ENCODE measurements at places on chromosomes 6 and 20.

DNA sequence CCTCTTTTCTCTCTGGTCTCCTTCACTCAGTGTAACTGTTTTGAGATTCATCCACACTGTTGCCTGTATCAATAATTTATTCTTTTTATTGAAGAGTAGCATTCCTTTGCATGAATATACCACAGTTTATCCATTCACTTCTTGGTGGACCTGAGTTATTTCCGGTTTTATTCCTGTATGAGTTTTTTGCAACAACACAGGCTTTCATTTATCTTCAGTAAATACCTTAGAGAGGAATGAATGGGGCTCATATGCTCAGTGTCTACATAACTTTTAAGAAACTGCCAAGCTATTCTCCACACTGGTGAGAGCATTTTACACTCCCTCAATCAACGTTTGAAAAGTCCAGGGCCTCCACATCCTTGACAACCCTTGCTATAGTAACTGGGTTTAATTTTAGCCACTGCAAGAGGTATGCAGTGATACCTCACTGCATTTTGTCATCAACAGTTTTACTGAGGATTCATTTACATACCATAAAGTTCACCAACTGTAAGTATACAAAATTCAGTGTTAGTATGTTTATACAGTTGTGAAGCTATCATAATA, 154.6 kb downstream of the PDE10A start:
- no peak for DNase-seq

DNA sequence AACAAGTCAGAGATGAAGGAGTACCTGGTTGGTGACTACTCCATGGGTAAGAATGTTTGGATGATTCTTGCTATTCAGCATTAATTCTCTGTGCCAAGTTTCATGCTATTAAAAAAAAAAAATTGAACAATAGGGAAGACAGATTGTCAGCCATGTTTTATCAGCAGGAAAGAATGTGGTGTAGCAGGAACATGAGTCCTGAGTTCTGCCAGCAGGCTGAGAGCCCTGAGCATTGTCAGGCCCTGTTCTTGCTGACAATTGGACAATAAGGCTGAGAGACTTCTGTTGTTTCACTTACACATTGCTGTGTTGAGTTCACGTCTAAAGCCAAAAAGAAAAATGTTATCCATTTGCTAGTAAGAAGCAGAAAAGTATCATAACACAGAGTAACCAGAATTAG, 70.4 kb upstream of the SMIM28 start:
- DNase-seq, result no peak

DNA sequence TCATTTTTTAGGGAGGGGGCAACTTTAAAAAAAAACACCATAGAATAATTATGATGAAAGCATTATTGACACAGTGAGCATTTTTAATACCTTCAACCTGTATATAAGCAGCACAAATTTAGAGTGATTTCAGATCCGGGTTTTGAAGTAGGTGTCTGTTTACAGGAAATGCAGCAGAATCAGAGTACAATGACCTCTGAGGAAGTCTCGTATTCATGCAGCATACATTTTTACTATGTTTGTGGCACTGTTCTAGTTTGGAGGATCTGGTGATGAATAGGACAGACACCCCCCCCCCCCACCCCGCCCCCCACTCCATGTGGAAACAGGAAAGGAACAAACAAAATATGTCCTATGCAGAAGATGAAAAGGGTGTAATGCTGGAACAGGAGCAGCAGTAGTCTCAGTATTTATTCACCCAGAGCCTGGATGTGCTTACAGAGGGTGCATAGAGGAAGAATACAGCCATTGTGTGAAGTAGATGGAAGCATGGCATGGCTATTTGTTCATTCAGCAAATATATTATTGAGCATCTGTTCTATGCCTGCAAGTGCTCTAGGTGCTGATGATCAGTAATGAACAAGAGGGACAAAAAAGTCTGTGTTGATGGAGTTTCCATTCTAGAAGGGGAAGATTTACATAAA, 19.7 kb downstream of the VAPB start:
- no peak for DNase-seq

GRCh38 chr6:16781348-16782169, 20.3 kb upstream of the ATXN1 start:
- DNase-seq, result no peak

DNA sequence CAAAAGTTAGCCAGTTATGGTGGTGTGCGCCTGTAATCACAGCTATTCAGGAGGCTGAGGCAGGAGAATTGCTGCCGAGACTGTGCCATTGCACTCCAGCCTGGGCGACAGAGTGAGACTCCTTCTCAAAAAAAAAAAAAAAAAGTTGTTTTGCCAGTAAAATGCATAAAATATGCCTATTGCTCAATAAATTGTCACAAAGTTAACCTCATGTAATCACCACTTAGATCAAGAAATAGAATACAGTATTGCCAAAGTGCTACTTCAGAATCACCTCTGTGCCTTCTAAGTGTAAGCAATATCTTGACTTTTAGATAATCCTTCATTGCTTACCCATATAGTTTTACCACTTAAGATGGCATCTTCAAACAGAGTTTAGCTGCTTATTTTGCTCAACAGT, 80.7 kb downstream of the TRMT11 start:
- DNase-seq, result no peak

DNA sequence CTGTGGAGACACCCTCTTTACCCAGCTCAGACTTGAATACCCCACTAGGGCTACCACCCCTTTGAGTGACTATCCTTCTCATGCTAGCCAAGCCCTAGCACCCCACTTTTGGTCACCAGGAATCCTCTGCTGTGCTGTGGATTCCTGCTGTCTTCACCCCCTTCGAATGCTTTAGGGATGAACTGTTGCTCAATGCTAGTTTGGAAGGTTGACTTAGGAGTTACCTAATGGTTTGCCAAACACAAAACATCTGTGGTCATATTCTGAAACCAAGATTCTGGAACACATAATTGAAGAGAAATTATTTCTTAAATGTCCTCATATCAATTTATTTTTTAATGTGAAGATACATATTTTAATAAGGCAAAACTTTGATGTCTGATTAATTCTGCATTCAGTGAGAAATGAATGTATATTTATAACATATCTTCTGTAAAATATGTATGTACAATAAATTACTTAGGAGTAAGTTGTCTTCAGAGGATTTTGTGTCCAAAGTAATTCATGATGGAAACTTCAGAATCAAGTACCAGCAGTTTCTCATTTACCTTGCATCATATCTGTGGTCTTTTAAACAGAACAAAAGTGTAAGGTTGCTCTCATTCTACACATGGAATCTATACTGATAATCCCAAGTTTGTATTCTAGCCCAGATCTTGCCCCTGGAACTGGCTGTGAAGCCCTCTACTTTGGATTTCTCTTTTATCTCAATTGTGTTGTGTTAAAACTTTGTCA, 46.9 kb downstream of the TMEM200A start:
- peak; percentile 24 for DNase-seq

- no peak for DNase-seq
Measured at GRCh38 chr20:57767441-57767840, 57.6 kb upstream of the PMEPA1 start.

- DNase-seq, result peak; percentile 83
Measured at GRCh38 chr20:15702161-15702560, 871.1 kb downstream of the KIF16B start.

GRCh38 chr6:139184459-139184858, 49.6 kb downstream of the HECA start:
- DNase-seq, result no peak

DNA sequence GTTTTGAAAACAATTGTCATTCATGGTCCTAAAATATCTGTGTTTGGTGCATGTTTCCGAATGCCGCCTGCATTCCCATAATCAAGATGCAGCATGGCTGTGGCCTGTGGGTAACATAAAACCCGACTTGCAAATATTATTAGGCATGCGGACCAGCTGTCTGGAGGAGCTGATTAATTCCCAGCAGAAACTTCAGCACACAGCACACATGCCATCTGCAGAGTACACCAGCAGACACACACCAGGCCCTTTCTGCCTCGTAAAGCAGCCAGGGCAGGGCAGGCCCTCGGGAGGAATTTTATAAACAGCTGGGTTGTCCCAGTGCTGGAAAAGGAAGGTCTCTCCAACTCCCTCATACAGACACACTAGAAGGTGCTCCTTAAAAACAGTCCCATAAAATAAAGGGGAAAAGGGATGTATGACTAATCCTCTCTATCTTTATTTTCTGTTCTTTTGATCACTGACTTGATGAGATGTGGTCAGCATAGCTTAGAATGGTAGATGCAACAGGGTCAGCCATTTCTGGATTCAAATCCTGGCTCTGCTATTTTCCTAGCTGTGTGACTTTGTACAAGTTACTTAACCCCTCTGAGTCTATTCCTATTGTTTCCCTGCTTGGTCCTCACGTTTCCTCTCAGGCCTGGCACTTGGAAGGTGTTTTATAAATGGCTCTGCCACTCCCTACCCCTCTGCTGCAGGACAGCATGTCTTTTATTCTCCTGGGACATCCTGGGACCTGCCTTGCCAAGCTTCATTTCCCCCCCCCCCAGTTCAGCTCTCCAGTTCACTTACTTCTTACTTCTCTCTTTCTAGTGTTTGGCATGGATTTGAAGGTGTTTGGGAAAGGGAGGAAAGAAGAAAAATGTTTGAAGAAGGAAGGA, 85.9 kb upstream of the TRAF3IP2 start:
- DNase-seq, result no peak

DNA sequence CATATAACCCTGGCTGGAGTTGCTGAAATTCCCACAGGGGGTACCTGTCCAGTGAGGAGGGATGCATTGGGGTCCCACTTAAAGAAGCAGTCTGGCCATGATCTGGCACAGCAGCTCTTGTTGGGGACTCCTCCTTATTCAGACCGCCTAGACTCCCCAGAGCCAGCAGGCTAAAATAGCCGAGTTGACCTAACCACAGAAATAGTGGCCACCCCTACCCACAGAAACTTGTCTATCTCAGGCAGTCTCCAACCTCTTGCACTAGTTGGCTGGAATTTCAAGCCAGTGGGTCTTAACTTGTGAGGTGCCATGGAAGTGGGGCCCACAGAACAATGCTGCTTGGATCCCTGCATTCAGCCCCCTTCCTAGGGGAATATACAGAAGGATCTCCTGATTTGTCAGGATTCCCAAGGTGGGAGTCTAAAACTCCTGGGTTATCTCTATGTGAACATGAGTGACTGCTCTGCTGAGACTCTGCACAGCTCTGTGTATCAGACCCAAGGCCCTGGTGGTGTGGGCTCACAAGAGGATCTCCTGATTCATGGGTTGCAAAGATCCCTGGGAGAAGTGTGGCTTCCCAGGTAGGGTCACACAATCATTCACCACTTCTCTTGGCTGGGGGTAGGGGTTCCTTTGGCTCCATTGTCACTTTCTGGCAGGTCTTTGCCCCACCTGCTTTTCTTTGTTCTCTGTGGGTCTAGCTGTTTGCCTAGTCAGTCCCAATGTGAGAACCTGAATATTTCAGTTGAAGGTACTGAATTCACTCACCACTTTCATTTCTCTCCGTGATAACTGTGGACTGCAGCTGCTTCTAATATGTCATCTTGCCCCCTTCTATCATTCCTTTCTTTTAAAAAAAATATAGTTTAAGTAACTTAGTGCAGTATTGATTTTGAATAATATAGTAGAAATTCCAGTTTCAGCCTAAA, 65.5 kb upstream of the CLVS2 start:
- no peak for DNase-seq

GRCh38 chr20:34798871-34799270, 26.6 kb downstream of the NCOA6 start:
- no peak for DNase-seq

GRCh38 chr6:16216501-16217155, 21.8 kb upstream of the GMPR start:
- no peak for DNase-seq

- peak; percentile 19 for DNase-seq
Measured at GRCh38 chr20:49508435-49509199, 26.1 kb upstream of the KCNB1 start.

DNA sequence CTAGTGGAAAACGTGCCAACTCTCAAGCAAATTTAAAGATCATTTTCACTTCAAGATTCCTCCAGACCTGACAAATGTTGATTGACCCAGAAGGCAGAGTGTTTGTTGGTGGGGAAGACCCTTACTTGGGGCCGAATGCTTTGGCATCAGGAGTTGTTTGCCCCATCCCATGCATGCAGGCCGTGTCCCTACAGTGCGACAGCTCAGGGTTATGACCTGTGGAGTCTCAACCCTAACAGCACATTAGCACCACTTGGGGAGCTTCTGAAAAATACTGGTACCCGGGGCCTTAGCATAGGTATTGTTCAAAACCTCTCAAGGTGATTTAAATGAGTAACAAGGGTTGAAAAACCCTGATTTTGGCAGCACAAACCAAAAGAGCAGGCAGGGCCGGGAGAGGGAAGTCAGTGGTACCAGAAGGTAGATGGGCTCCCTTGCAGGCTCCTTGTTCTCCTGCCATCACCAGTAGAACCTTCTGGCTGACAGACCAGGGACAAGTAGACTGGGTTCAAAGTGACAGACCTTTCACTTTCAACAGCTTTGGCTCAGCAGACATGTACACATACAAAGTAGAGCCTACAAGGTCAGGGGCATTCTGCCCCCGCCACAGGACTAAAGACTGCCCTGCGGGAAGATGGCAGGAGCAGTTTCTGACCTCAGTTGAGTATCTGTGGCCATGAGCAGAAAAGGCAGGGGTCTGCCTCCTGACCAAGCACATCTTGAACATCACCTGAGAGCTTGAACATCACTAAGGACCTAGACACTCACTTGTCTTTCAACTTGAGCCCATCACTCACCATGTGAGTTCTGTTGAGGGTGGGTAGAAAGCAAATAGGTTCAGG, 39.6 kb downstream of the PLCG1 start:
- DNase-seq, result no peak

DNA sequence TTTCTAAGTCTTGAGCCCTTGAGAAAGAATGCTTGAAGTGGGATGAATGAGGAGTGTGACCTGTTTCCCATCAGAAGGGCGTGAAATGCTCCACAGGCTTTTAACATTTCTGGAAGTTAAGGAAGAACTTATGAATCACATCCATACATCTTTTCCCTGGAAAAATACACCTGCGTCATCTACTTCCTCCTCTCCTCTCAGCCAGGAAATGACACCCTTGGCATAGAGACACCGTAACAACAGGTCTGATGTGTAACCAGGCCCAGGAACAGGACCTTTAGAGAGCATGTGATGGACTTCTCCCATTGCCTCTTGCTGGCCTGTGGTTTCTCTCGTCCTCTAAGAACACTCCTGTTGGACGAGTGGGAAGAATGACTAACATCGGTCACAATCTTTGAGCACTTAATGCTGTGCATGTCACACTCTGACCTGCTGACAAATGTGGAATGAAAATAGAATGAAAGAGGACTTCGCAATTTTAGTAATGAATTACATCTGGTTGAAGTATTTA, 28.5 kb upstream of the CITED2 start:
- DNase-seq, result peak; percentile 90
